ENCODE measurements at places on chromosomes 4 and X.

DNA sequence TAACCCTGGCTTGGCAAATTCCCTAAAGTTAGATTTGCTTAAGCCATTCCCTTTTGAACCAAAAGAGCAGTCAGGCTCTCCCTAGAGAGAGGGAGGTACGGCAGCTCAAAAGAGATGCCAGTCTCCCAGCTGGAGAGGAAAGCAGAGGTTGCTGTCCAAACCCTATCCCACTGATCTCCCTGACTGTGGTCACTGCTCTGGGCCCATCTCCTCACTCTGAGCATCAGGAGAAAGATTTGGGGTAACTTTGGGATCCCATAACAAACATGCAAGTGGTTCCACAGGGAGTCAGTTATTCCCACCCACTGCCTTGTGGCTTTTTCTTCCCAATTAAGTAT, 17.1 kb downstream of the ACSL1 start:
- DNase-seq = no peak

DNA sequence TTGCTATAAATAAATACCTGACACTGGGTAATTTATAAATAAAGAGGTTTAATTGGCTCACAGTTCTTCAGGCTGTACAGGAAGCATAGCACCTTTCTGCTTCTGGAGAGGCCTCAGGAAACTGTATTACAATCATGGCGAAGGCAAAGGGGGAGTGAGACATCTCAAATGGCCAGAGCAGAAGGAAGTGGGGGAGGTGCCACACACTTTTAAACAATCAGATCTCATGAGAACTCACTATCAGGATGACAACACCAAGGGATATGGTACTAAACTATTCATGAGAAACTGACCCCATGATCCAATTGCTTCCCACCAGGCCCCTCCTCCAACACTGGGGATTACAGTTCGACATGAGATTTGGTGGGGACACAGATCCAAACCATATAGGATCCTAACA, 11.7 kb upstream of the TCEAL9 start:
- no peak for DNase-seq

GRCh38 chr4:98851806-98852205, 77.1 kb downstream of the EIF4E start:
- no peak for DNase-seq

DNA sequence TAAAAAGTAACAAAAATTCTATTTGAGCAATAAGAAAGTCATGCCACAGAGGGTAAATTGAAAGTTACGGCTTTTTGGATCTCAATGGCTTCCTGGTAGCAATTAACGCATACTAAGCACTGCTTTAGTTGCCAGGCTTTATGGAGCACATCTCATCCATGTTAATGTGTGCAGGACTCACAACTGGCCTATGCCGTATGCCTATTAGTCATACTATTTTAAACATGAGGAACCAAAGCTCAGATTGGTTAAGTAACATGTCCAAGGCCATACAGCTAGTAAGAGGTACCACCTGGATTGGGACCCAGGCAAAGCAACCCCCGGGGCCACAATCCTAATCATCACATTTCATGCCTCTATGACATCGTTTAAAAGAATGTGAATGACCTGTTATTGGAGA, 17.1 kb downstream of the DAPP1 start:
- DNase-seq = no peak

DNA sequence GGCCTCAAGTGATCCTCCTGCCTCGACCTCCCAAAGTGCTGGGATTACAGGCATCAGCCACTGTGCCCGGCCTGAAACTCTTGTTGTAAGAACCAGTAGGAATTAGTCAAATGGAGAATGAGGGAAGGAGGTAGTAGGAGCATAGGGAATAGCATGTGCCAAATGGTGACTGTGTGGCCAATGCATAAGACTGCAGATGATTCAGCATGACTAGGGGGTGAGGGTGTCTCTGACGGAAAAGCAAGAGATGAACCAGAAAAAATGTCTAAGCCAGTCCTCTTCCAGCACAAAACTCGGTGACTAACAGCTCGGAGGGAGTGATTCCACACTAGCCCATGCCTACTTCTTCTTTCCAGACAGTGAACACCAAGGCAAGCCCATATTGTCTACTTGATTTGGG, 58.2 kb upstream of the DUSP21 start:
- DNase-seq = no peak

- DNase-seq = no peak
Observed at GRCh38 chr4:20272411-20272872, 20.7 kb downstream of the SLIT2 start.

DNA sequence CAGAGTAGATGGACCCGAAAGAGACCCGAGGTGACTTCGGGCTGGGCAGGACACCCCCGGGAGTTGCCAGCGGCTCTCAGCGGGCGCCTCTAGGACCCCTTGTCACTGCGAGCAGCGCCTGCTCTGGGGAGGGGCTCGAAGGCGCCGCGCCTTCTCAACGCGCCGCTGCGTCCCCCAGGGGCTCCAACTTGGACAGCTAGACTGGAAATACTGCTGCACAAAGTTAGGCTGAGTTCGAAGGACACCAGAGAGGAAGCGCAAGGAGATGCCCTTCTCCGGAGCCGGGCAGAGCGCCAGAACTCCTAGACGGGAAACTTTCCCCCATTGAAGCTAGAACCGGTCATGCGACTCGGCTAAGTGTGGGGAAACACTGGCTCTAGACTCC, 493 bp upstream of the KCNIP4 start:
- no peak for DNase-seq

All from NCI-H2227 treated with DMSO at 0.1 percent for 48 hours (cell line).